Suprapubic skin (tissue), 4 donors: ENCODE measurements at places on chromosomes 6 and 20.

DNA sequence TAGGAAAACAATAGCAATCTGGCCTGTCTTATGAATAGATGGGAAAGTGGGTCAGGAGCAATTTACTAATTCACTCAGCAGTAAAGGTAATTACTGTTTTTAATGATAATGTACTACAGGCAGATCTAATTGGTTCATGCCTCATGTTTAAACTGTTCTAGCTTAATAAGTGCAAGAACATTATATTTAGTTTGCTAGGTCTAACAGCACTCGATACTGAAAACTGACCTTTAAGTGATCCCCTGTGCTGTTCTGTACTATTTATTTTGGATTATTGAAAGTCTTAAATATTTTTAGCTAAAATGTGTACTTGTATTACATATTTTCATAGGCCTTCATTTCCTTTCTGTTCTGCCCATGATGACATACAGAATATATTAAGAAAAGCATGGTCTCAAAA lies 998.0 kb upstream of the GJE1 start:
- no peak for DNase-seq

- no peak for DNase-seq
Observed at GRCh38 chr20:1651268-1652058, 6.1 kb downstream of the SIRPG start.

- DNase-seq: no peak
Observed at GRCh38 chr20:41098703-41099250, 38.6 kb upstream of the PLCG1 start.

GRCh38 chr6:38484656-38485055 lies 155.1 kb downstream of the BTBD9 start:
- DNase-seq: no peak

DNA sequence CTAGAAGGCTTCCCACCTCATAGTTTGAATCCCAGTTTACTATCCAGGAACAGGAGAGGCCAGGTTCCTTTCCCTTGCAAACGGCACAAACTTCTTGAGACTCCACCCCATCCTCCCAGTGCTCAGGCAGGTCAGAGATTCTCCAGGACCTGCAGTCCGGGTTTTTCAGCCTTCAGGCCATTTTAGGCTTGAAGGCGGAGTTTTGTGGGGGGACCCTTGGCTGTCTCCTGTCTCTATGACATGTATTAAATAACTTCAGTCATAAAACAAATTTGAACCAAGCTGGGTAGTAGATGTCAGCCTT lies 230.1 kb downstream of the NFATC2 start:
- no peak for DNase-seq

DNA sequence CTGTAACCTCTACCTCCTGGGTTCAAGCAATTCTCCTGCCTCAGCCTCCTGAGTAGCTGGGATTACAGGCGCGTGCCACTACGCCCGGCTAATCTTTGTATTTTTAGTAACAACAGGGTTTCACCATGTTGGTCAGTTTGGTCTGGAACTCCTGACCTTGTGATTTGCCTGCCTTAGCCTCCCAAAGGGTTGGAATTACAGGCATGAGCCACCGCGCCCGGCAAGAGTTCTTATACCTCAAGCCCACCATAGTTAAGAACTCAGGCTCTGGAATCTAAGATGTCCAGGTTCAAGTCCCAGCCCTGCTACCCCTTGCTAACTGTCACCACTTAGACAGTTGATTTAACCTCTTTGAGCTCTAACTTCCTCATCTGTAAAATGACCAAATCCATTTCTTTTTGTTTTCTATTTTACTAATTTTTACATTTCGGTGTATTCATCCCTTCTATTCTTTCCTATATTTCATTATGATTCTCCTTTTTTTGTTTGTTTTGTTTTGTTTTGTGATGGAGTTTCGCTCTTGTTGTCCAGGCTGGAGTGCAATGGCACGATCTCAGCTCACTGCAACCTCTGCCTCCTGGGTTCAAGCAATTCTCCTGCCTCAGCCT lies 104.8 kb upstream of the ZNF217 start:
- DNase-seq: no peak

DNA sequence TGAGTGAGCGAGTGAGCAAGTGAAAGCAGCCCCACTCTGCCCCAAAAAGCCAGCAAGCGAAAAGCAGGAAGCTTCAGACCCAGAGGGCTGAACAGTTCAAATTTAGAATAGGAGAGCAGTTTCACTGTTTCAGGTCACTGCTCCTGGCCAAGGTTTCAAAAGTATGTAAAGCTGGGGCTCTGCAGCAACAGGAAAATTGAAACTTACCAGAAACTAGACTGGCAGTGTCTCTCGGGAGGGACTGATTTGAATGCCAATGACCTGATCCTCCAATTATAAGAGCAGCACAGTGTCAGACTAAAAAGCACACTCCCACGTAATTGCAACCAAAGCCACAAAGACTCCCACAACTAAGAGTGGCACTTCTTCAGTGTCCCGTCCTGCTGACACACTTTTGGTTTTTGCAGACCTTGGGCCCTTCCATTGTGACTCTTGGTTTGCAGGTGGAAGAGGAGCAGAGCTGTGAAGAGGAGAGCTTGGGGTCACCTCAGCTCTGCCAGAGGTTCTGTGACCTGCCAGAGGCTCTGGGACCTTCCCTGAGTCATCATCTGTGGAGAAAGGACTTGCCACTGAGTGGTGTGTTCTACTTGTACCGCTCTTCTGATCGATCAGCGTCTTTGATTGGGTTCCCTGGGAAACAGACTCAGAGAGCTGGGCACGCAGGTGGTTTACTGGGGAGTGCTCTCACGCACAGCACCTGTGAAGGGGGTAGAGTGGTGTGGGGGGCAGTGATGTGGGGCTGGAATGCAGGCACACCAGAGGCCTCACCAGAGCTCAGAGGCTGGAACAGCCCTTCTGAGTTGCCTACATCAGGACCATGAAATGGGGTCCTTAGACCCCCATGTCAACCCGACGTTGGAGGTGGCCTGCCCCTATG lies 52.7 kb upstream of the PTGIS start:
- peak; percentile 27 for DNase-seq

DNA sequence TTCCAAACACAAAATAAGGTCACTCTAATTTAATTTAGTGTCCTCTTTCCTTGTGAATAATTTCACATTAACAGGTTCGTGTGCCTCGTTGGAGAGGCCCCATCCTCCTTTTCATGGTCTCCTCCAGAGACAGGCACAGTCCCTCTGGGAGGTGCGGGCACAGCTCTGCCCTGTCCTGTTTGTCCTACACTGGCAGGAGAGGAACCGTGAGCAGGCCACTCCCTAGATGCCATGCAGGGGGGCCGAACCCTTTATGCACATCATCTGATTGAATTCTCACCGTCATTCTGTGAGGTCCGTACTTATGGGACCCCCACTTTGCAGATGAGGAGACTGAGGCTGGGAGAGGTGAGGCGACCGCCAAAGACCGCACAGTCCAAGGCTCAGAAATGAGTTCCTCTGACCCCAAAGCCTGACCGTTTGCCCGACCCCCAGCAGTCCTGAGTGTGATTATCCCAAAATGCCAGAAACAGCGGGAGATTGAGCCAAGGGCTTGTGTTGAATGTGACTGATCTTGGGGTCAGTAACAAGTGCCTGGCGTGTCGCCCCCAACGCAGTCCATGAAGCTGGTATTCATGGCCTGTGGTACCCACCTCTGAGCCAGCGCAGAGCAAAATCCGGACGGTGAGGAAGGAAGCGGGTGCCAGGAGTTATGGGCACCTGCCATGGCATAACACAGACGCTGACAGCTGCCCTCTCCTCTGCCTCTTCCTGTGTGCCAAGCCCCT lies 43.5 kb downstream of the PMEPA1 start:
- DNase-seq: no peak

- DNase-seq: no peak
Observed at GRCh38 chr6:147071776-147072175, 132.4 kb upstream of the STXBP5 start.

- no peak for DNase-seq
Observed at GRCh38 chr6:92608751-92609150, 810.6 kb downstream of the EPHA7 start.

DNA sequence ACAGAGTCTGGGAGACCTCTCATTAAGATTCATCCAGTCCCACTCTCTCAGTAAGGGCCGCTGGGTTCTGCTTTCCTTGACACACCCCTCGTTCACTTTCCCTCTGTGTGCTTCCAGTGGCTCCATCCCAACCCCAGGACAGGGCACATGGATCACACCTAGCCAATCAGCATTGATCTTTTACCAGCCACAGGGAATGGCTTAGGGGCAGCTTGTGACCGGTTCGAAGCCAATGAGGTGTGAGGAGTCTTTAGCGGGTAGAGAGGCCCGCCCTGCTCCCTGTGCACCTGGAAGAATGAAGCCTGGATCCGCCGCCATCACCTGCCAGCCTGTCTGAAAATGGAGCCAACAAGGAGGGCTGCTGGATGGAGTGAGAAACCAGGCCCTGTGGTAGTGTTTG lies 35.2 kb upstream of the OVOL2 start:
- DNase-seq: no peak

GRCh38 chr6:113089056-113089455 lies 741.9 kb downstream of the RFPL4B start:
- DNase-seq: no peak

DNA sequence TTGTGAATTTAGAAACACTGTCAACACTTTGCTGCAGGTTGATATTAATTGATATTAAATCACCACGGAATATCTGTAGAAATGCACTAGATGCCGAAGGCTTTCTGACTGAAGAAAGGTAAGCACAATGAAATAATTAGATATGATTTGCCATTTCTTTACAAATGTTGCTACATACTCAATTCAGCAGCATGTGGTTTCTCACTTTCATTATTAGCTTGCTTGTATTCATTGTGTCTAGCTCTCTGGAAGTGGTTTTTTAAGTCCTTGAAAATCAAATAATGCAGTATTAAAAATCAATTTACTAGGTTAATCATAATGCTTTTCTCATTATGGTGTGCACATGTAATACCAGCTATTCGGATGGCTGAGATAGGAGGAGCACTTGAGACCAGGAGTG lies 231.3 kb upstream of the MARCKS start:
- no peak for DNase-seq

DNA sequence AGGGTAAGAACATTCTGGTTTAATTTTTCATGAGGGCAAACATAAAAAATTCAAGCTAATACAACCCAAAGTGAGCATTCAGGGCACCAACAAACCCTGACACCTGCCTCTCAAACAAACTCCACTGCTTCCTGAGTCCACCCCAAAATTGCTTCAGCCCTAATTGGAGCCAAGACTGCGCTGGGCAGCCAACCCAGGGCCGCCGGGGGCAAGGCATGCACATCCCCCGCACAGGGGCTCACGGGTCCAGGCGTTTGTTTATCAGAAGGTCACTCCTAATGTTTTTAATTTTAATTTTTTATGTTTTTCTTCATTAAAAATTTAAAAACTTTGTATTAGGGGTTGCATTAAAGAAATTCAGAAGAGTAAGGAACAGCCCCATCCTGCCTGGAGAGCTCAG lies 459.1 kb upstream of the CDH4 start:
- no peak for DNase-seq

DNA sequence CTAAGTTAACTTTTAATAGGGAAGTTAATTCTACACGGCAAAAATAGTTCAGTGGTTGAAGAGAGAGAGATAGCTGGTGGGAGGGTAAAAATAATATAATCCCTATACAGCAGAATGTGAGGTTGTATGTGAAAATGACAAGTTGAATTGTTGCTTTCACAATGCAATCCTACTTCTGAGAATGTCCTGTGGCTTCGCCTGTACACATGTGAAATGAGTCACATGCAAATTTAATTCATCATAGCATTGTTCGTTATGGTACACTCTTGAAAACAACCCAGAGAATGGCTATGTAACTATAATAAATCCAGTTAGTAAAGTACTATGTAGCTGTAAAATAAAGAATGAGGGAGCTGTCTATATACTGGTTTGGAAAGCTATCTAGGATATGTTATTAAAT lies 46.0 kb upstream of the HINT3 start:
- no peak for DNase-seq

GRCh38 chr20:44065401-44066340 lies 121.3 kb downstream of the JPH2 start:
- DNase-seq: no peak

- DNase-seq: no peak
Observed at GRCh38 chr6:108407904-108408827, 113.3 kb downstream of the AFG1L start.

GRCh38 chr6:114833211-114833610 lies 490.4 kb upstream of the HS3ST5 start:
- DNase-seq: no peak

- DNase-seq: no peak
Observed at GRCh38 chr20:1137236-1137635, 18.8 kb downstream of the PSMF1 start.

GRCh38 chr20:19826179-19826914 lies 68.3 kb downstream of the RIN2 start:
- no peak for DNase-seq

DNA sequence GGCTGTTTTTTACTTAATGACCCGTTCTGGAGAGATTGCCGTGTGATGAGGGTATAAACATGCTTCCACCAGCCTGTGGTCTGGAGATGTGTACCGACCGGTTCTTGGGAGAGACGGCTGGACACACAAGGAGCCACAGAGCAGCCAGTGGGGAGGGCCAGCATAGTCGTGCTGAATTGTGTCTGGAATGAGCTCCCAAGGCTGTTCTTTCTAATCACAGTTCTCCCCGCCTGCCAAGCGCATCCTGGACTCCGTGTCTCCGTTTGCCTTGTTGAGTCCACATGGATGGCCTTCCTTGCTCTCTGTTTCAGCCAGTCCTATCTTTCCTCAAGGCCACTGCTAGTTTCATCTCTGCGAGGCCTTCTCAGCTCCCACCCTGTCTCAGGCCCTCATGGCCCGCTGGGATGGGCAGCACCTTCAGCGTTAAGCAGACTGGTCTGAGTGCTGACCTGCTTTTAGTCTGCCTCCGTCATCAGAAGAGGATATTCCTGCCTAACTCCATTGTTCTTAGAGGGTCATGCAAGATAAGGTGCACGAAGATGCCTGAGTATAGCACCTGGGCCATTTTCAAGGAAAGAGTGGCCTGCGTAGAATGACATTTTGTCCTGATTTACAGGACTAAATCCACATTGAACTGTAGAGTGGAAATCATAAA lies 20.6 kb downstream of the MANBAL start:
- DNase-seq: peak; percentile 68

DNA sequence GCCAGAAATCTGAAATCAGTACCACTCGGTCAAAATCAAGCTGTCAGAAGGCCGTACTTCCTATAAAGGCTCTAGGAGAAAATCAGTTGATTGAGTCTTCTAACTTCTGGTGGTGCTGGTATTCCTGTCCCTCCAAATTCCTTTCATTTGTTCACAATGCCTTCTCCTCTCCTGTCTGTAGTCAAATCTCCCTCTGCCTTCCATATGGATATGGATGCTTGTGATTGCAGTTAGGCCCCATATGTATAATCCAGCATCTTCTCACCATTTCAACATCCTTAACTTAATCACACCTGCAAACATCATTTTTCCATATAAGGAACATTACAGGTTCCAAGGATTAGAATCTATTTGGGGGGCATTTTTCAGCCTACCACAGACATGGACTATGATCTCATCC lies 287.8 kb upstream of the THEMIS start:
- no peak for DNase-seq

- DNase-seq: no peak
Observed at GRCh38 chr6:70107852-70108629, 194.8 kb downstream of the COL9A1 start.

DNA sequence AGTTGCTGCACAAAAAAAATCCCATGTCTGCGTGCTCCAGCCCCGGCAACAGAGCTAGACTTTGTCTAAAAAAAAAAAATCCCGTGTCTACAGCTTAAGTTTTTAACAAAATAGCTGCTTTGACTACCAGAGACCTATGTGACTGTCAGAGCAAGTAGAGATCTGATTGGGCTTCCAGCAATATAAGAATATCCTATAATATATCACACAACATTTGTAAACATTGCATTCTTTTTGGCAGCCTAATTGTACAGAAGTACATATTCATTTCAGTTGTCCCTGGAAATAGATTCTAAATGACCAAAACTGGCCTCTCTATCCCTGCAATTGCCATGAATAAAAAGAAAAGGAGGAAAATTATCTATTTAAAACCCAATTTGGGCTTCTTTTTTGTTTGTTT lies 139.5 kb upstream of the RNF217 start:
- DNase-seq: no peak
